ENCODE measurements at places on chromosomes 5 and 9.

DNA sequence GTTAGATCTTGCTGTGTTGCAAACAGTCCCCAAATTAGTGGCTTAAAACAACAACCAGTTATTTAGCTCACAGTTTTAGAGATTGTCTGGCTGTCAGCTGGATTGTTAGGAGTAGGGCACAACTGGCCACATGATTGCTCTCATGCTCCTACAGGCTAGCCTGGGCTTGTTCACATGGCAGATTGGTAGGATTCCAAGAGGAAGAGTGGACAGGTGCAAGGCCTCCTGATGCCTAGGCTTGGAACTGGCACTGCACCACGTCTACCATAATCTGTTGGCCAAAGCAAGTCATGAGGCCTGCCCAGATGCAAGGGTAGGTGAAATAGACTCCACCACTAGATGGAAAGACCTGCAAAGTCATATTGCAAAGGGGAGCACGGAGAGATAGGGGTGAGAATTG is 76.4 kb downstream of the ACER2 start:
- DNase-seq: no peak

- DNase-seq: no peak
Measured at GRCh38 chr9:36041506-36041905, 4.8 kb downstream of the RECK start.

DNA sequence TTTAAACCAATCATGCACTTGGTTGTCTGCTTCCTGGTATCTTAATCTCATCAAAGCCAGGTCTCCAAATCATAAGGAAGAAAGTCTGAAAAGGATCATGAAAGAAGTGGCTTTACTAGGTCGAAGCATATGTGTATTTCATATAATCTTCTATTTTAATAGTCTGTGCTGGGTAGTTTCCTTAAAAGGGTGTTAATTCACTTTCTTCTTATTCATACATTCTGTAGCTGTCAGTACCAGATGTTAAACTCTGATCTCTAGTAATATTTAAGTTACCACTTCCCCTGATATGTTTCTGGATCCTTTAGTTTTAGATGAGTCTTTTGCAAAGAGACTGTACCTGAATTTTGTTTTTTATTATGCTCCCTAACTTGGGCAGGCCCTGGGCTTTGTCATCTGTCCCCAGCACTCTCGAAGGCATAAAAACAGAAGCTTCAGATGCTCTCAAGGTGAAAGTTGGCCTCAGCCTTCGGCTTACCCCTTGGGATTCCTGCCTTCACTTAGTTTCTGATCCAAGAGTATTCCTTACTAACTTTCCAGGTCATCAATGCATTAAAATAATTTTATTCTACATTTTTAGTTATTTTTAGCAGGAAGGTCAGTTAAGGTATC is 15.0 kb upstream of the LNPEP start:
- DNase-seq: no peak

GRCh38 chr9:108271646-108272348 is 584.0 kb downstream of the ACTL7B start:
- no peak for DNase-seq

DNA sequence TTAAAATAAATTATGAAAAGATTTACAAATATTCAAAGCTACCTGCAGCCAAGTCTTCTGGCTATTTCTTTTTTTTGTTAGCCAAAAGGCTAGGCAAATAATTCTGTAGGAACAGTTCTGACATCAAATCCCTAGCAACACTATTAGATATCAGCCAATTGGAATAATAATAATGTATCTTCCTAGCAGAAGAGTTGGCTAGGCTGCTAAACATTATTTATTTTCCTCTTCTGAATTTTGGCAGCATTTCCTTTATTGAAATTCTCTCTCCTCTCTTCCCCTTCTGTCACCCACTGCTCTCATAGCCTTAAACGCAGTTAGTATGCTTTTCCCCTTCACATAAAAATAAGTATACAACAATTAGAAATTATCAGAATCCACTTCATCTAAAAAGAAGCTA is 42.6 kb downstream of the ZDHHC21 start:
- no peak for DNase-seq

- DNase-seq: no peak
Measured at GRCh38 chr5:147483188-147483790, 26.6 kb downstream of the DPYSL3 start.

DNA sequence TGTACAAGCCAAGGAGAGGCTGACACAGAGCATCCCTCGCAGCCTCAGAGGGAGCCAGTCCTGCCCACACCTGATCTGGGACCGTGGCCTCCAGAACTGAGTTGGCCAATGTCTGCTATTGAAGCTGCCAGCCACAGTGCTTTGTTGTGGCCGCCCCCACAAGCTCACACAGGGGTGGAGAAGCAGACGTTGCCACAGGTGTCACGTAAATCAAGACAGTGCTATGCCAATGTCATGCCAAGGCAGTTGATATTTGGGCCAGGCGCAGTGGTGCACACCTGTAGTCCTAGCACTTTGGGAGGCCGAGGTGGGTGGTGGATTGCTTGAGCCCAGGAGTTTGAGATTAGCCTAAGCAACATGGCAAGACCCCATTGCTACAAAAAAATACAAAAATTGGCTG is 17.3 kb upstream of the TERT start:
- DNase-seq: no peak

DNA sequence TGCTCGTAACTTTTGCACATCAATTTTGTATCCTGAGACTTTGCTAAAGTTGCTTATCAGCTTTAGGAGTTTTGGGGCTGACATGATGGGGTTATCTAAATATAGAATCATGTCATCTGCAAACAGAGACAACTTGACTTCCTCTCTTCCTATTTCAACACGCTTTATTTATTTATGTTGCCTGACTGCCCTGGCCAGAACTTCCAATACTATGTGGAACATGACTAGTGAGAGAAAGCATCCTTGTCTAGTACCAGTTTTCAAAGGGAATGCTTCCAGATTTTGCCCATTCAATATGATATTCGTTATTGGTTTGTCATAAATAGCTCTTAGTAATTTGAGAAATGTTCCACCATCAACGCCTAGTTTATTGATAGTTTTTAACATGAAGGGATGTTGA is 65.4 kb upstream of the CDH12 start:
- no peak for DNase-seq

- no peak for DNase-seq
Measured at GRCh38 chr9:113436728-113437515, 26.4 kb downstream of the C9orf43 start.

DNA sequence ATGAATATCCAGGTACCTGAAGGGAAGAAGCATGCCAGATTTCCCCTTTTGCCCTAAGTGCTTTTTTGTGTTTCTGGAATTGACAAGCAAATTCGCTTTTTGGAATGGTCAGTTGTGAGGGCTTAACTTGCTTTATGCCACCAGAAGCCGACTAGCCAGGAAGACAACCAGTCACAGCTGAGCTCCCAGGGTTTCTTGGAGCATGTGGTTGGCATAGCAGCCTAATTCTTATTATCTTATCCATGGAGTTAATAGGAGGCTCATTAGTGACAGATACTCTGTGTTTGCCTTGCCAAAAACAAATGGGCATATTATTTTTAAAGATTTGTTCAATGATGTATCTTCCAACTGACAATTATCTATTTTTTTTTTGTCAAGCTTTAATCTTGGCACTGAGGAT is 500.7 kb downstream of the PTPRD start:
- no peak for DNase-seq

GRCh38 chr5:173826086-173826427 is 62.1 kb upstream of the CPEB4 start:
- DNase-seq: no peak

All from activated naive CD4-positive, alpha-beta T cell treated with anti-CD3 and anti-CD28 coated beads, Interleukin-2, amount 50 U/mL, for 16 hours (primary cell).